Activated CD4-positive, CD25-positive, alpha-beta regulatory T cell (primary cell): ENCODE measurements at places on chromosomes 4 and X.

GRCh38 chr4:118757761-118758251 is 72.6 kb downstream of the METTL14 start:
- DNase-seq = no peak

DNA sequence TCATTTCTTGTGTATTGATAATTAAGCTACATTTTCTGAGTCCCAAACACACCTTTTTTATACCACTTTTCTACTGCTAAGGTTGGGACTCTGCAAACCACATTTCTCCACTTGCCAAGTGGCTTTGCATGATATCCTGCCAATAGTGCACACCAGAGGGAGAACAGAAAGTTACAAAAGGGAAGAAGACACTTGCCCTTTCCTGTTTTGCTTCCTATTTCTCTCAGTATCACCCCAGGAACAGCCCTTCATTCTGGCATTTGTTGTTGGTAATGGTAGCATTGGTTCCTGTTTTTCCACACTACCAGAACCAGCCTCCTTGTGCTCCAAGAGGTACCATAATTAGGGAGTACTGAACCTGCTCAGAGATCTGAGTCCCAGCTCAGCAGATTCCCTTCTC is 87.1 kb downstream of the HDX start:
- no peak for DNase-seq

- peak; percentile 41 for DNase-seq
Observed at GRCh38 chr4:108166441-108167315, 2.1 kb downstream of the LEF1 start.

GRCh38 chr4:104465201-104465600 is 29.5 kb downstream of the CXXC4 start:
- DNase-seq = no peak

GRCh38 chr4:137253949-137254348 is 278.3 kb downstream of the PCDH18 start:
- no peak for DNase-seq

- peak; percentile 30 for DNase-seq
Observed at GRCh38 chr4:81052119-81053068, 21.9 kb downstream of the BMP3 start.

DNA sequence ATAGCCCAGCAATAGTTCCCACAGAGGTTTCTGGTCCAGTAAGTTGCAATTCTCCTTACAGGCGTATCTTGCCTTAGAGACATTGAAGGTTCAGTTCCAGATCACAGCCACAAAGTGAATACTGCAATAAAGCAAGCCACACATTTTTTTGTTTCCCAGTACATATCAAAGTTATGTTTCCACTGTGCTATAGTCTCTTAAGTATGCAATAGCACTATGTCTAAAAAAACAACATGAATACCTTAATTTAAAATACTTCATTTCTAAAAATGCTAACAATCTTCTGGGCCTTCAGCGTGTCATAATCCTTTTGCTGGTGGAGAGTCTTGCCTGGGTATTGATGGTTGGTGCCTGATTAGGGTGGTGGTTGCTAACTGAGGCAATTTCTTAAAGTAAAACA is 659.1 kb downstream of the GRID2 start:
- DNase-seq = no peak

GRCh38 chr4:180860089-180860720 is 1383.0 kb upstream of the TENM3 start:
- DNase-seq = no peak

- DNase-seq = no peak
Observed at GRCh38 chr4:139227729-139228404, 50.8 kb upstream of the ELF2 start.

- no peak for DNase-seq
Observed at GRCh38 chrX:17377795-17378194, 2.8 kb downstream of the NHS start.

DNA sequence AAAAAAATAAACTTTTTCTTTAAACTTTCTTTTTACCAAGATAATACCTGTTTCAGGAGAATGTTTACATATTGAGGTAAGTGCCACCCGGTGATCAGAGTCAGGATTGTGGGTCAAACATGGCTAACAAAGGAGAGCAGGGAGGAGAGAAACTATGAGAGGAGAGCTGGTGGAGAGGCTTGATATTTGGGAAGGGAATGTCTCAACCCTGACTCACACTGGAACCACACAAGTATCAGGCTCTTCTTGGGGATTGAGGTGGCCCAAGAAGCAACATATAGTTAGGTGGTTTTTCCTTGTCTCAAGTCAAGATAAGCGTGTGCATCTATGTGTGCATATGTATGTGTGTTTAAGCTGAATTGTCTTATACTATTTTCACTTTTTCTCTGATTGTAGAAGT is 6.7 kb downstream of the TCEAL1 start:
- no peak for DNase-seq

DNA sequence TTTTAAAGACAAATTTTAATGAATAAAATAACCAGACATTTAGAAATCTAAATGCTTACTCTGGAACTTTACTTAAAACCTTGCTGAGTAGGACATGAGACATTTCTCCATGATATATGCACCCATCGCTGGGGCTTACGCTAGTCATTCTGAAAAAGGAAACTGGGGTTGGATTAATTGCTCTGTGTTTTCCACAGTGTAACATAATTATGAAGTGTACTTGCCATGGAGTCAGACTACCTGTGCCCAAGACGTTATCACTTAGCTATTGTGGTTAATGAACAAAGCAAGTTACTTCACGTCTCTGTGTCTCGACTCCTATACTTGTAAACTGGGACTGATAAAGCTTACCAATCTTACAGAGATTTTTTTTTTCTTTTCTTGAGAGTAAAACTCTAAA is 47.8 kb downstream of the SHISA3 start:
- DNase-seq = no peak

- no peak for DNase-seq
Observed at GRCh38 chrX:109389917-109390316, 92.0 kb downstream of the GUCY2F start.

GRCh38 chrX:31443654-31444053 is 371.8 kb upstream of the FTHL17 start:
- DNase-seq = no peak

GRCh38 chrX:40366661-40367060 is 214.1 kb upstream of the ATP6AP2 start:
- no peak for DNase-seq

- DNase-seq = no peak
Observed at GRCh38 chr4:106080376-106080775, 185.1 kb downstream of the NPNT start.

- DNase-seq = no peak
Observed at GRCh38 chr4:125808570-125808969, 493.8 kb downstream of the FAT4 start.

DNA sequence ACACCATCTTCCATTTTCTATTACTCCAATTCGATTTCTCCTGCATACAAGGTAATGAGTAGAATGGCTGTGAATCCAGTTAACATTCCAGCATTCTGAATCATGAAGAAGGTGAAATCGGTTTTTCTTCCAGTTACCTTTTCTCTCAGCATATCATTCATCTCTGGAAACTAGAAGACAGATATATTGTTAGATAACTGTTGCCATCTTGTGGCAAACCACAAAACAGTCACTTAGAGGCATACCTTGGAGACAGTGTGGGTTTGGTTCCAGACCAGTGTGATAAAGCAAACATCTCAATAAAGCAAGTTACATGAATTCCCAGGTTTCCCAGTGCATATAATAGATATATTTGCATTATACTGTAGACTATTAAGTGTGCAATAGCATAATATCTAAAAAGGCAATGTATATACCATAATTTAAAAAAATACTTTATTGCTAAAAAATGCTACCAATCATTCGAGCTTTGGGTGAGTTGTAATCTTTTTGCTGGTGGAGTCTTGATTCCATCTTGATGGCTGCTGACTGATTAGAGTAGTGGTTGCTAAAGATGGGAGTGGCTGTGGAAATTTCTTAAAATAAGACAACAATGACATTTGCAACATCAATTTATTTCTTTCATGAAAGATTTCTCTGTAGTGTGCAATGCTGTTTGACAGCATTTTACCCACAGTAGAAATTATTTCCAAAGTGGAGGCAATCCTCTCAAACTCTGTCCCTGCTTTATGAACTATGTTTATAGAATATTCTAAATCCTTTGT is 82.1 kb downstream of the SLC39A8 start:
- no peak for DNase-seq

DNA sequence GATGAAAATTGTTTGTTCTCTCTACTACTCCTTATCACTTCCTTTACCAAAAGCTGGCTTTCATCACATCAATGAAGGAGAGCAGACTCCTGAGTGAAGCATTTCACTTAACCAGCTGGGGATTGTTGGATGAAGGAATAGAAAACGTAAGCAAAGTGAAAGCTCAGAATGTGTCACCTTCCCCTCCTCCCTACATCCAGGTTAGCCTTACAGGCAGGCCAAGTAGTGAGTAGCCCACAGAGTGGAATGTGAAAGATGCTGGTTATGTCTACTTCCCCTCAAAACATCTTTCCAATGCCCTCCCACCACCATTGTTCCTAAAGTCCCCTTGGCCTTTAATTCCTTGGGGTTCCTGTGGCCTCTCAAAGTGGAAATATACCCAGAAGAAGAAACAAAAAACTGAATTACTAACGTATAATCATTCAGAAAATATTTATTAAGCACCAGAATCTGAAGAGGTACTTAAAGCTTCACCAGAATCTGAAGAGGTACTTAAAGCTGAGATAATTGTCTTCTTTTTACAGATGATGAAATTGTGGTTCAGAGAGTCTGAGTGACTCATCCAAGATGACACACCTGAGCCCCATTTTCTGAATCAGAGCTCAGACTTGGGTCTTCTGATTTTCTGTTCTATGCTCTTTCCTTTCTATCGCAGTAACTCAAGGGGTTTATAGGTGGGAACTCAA is 6.5 kb downstream of the P2RY4 start:
- no peak for DNase-seq

DNA sequence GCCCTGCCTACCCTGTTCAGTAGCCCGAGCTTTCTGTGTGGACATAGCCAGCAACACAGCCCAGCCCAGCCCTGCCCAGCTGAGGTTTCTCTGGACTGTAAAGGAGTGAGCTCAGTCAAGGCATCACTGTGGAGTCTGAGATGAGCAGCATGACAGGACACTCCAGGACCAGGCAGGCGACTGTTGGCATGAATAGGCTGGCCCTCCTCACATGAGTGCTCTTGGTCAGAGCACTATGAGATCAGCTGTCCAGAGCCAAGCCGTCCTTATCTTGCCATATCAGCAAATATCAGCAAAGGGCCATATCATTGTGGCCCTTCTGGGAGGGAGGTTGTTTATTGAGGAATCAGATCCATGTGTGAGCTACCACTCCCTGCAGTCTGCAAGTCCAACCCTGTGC is 30.9 kb downstream of the REELD1 start:
- DNase-seq = no peak

- no peak for DNase-seq
Observed at GRCh38 chrX:25175743-25176142, 160.0 kb upstream of the ARX start.

GRCh38 chr4:175139205-175139604 is 221.0 kb downstream of the ADAM29 start:
- DNase-seq = no peak

GRCh38 chr4:73245955-73246354 is 12.6 kb downstream of the ANKRD17 start:
- no peak for DNase-seq

- DNase-seq = no peak
Observed at GRCh38 chrX:97490656-97491055, 606.9 kb downstream of the RPA4 start.

GRCh38 chr4:8582436-8582835 is 2.2 kb downstream of the GPR78 start:
- no peak for DNase-seq

- DNase-seq = no peak
Observed at GRCh38 chrX:72584163-72584562, 11.5 kb upstream of the HDAC8 start.

DNA sequence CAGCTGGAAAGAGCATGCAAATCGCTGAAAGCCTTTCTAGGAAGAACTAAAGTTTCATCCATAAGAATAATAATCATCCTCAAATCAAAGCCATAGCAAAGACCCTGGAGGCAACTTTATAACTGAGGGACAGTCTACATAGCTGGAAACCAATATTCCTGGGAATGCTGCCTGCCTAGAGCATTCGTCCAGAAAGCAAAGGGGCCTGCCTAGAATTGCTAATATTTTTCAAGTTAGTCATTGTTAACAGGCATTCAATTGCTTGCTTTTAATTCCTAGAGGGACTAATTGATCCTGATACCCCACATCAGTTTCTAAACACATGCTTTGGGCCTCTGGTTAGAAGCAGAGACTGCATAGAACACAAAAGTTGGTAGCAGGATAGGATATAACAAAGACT is 4.2 kb upstream of the PPARGC1A start:
- DNase-seq = no peak

DNA sequence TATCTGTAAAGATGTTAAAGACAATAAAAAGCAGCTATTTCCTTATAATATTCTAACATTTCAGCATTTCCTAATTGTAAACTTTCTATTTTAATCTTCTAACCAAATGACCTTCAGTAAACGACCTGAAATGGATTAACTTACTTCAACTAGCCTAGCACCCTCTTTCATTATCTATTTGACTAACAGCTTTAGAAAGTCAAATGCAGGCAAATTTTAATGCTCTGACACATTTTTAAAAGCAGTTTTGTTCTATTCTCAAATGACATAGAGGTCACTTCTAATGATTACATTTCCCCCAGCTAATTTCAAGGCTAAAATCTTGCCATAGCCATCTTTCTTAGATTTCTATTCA is 41.9 kb downstream of the SLC7A11 start:
- DNase-seq = no peak

GRCh38 chr4:16890651-16891050 is 7.8 kb downstream of the LDB2 start:
- DNase-seq = no peak

DNA sequence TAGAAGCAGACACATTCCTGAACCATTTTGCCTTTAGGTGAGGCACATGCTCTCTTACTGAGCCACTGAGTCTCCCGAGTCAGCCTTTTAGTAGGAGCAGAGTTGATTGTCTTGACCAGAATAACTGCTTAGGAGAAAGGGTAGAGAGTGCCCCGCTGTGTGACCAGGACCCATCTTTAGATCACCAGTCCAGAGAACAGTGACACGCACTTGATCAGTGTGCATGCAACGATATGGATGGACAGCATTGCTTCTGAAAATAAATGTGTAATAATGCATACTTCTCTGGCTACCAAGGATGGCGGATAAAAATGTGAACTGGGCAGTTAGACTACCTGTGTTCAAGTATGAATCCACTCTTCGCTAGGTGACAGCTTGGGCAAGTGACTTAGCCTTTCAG is 897.7 kb downstream of the TRIML1 start:
- DNase-seq = no peak

DNA sequence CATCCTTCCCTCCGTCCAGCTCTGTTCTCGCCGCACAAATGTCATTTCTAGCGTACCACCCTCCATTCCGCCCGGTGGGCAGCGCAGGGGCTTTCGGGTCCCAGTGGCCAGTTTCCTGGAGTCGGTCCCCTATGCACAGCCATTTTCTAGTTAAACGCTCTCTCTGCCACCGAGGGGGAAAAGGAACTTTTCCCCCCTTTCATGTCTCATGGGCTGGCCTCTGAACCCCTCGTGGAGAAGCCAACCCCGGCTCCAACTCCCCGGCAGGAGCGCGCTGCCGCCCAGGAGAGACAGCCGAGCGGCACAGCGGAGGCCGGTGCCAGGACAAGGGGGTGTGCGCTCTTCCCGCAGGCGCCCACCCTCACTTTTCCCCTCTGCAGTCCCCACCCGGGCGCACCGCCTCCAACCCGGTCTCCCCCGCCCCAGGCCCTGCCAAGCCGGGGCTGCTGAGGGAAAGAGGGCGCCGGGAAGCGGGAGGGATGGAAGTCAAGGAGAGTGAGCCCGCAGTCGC is 662 bp downstream of the APBB2 start:
- DNase-seq = no peak

- DNase-seq = no peak
Observed at GRCh38 chrX:107686792-107687191, 58.5 kb downstream of the PRPS1 start.

- DNase-seq = no peak
Observed at GRCh38 chr4:141248029-141248428, 27.3 kb downstream of the ZNF330 start.
